ENCODE measurements at places on chromosomes 3 and 15.

DNA sequence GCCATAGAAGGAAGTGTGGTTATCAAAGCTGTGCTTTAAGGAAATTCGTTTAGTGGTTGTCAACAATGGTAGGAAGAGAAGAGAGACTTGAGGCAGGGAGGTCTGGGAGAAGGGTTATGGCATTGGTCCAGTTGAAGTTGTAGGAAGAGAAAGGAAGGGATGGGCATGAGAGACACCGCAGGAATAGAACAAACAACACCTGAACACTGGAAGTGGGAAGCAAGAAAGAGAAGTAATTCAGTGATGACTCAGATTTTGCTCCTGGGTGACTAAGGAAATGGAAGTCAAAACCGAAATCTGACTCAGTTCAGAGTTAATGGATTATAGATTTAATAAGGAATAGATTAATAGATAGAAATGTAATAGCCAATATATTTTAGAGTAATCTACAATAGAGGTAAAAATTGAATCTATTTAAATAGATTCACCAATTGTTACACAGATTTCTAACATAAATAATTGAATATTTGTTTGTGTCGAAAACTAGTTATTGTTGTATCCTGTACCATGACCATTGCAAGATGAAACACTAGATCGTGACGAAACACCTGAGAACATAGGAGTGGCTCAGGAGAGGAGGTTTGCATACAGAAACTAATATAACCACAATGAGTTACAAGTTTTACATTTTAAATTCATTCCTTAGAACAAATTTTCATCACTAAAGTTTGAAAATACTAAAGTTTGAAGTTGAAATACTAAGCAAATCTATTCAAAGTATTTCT, 36.0 kb downstream of the THBS1 start:
- no peak for DNase-seq

DNA sequence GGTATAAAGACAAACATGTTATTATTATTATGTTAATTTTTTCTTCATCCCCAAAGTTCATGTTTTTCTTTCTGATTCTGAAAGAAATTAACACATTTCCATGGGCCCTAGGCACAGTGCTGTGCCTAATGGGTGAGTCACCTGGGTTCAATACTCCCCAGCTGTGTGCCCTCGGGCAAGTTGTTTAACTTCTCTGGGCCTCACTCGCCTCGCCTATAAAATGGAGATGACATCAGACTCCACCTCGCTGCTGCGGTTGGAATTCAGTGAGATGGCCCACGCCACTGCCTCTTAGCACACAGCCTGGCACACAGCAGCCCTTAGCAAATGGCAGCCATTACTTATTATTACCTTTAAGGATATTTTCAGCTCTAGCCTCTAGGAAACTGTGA, 22.6 kb downstream of the DNASE1L3 start:
- DNase-seq: no peak

- no peak for DNase-seq
Measured at GRCh38 chr15:82536409-82537350, 3.6 kb downstream of the RPS17 start.

DNA sequence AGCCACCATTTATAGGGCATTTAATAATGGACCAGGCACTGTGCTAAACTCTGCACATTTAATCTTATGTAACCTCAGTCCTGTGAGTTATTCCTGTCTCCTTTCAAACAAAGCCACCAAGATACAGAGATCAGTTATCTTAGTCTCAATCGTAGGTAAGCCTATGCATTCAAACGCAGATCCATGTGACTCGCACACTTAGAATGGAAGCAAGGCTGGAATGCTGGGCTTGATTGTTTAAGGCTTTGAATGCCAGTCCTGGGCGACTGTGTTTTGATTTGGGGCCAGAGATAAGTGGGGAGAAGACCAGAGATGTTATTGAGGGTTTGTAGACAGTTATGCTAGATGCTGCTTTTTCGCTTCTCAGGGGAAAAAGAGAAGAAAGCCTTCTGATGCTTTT, 22.2 kb downstream of the MED12L start:
- no peak for DNase-seq

GRCh38 chr3:193896419-193896818, 239.5 kb upstream of the HES1 start:
- DNase-seq: no peak

GRCh38 chr3:177742273-177742672, 545.0 kb upstream of the TBL1XR1 start:
- DNase-seq: no peak

- no peak for DNase-seq
Measured at GRCh38 chr3:123660141-123660675, 75.4 kb upstream of the HACD2 start.

- peak; percentile 48 for DNase-seq
Measured at GRCh38 chr3:156483426-156483825, 71.5 kb downstream of the SSR3 start.

GRCh38 chr3:139691619-139692018, 13.8 kb upstream of the NMNAT3 start:
- DNase-seq: no peak

- DNase-seq: no peak
Measured at GRCh38 chr3:23885210-23885609, 31.6 kb downstream of the NKIRAS1 start.

Data from HTR-8/SVneo (cell line).